H1 (cell line): ENCODE measurements at places on chromosomes 2 and 18.

GRCh38 chr2:151930042-151930441 lies 101.8 kb upstream of the ARL5A start:
- DNase-seq, result no peak

DNA sequence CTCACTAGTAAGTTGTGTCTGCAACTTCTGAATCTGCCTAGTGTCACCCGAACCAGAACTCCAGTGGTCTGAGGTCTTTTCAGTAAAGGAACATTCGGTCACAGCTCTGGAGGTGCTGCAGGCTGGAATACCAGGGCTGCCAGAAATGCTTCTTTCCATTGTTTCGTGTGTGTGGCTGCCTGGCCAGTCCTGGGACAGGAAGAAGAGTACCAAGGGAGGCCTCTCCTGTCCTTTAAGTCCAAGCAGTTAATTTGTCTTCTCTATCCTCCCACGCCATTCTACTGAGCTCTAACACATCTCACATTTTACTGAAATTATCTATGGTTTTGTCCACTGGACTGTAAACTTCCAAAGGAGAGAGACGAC lies 196.0 kb downstream of the LNPK start:
- no peak for DNase-seq

GRCh38 chr2:33068261-33068660 lies 121.5 kb downstream of the LTBP1 start:
- no peak for DNase-seq

- no peak for DNase-seq
Measured at GRCh38 chr2:119694845-119695521, 16.0 kb downstream of the TMEM177 start.

- DNase-seq, result no peak
Measured at GRCh38 chr18:59051470-59052165, 88.1 kb upstream of the SEC11C start.

DNA sequence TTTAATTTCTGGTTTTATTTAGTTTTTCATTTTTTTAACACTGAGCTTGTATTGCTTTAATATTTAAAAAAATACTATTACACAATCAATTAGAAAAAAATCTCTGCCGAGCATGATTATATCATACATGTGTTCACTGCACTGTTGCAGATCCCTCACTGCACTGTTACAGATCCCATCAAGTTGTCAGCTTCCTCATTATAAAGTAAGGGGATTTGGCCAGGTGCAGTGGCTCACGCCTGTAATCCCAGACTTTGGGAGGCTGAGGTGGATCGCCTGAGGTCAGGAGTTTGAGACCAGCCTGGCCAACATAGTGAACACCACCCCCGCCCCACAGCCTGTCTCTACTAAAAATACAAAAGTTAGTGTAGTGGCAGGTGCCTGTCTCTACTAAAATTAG lies 33.0 kb upstream of the METTL21A start:
- DNase-seq, result no peak

GRCh38 chr2:63899639-63900038 lies 57.9 kb downstream of the UGP2 start:
- no peak for DNase-seq

DNA sequence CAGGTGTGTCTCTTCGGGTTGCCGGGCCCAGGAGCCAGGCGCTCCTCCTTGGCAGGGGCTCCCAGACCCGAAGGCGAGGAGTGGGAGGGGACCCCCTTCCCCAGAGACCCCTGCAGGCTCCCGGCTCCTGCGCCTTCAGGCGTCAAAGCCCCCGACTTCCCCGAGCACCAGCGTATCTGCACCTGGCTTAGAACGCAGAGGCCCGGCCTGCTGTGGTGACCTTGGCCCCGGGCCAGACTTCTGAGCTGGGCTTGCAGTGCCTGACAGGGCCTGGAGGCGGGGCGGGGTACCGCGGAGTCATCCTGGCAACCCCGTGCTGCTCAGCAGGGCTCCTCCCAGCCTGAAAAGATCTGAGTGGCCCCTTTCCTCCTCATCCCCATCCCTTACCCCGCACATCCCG lies 27.0 kb downstream of the SKA1 start:
- DNase-seq, result no peak

DNA sequence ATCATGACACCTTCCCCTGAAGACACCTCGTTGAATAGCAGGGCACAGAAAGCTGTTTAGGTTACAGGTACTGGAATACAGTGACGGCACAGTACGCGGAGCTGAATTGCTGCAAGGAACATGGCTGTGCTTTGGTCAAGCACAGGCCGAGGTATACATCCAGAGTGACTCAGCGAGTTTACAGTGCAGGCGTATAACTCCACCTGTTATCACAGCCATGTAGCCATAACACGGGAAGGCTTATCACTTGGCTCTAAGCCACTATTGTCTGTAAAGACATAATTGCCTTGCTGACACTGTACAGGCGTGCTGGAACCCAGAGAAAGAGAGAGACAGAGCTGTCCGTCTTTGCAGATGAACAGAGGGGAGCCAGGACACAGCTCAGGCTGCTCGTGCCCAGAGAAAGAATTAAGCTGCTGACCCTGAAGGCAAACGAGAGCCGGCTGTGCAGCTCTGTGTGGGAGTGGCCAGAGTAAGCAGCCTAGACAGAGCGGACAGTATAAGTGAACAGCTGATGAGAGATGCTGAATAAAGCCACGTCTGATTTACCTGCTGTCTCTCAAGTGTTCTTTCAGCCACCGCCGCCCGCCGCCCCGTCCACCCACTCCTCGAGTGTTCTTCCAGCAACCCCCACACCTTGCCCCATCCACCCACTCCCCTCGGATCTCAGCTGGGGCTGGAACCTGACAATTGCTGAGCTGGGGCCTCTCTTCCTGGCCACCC lies 87.3 kb upstream of the PPP1CB start:
- no peak for DNase-seq

DNA sequence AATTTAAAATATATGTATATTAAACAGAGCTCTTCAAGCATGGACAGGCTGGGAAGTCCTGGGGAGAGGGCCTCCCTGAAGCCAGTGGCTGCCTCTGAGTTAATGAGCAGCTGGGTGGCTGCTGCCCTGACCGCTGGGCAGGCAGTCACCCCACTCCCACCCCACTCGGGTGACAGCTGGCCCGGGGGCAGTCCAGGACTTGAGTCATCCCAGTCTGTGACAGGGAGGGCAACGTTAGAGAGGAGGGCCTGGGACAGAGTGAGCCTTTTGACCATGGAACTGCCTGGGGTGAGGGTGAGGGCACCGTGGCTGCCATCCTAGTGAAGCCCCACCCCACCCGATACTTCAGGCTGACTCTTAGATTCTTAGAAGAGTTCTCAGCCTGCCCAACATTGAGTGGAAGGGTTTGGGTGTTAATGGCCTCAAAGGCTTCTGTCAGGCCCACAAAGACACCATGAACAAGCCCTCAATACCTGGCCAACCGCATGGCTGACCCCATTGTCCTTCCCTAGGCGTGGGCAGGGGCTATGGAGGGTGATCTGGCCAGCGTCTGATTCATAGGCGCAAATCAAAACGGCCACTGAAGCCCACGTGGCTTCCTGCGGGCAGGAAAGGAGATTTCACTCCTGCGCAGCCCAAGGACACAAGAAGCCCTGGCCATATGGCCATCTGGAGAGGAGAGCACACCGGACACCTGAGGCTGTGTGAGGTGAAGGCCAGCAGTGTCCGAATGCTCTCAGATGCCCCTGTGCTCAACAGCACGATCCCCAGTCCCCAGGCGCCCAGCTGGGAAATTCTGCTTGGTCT lies 47.5 kb downstream of the MRPS5 start:
- no peak for DNase-seq

GRCh38 chr2:1956520-1957289 lies 212.4 kb upstream of the PXDN start:
- no peak for DNase-seq

DNA sequence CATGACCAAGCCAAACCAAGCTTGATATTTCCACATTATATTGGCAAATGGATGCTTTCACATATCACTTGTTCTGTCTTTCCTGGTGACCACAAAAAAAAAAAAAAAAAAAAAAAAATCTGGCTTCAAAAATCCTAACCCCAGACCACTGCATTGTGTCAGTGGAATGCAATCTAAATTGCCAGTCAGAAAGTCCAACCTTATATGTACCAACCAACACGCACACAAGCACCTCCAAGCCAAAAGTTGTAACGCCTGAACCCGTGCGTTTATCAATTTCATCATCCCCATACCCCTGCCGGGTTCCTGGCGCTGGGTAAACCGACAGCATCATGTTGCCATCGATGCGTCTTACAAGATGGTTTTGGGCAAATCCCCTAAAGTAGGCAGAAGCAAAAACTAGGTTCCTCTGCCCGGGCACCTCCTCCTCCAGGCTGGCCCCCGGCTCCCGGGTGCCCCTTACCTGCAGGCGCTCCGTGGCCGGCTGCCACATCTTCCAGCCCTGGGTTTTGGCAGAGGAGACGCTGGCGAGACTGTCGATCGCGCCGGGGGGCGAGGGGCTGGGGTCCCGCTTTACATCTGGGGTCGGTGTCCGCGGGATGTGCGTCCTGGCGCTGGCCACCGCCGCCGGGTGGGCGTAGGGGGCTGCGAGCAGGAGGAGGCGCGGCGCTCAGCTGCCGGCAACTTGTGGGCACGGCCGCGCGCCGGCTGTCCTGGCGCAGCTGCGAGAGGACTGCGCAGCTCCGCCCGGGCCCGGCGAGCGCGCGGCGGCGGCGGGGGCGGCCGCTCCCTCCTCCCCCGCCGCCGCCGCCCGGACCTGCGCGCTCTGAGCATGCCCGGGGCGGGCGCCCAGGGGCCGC lies at the start of gene PID1:
PID1 (minus strand) TSS at position 737 of the 860 bp plus-strand sequence; CDS start at position 493, 244 bp downstream.
- no peak for DNase-seq

- no peak for DNase-seq
Measured at GRCh38 chr2:38515155-38516074, 87.3 kb downstream of the HNRNPLL start.

- DNase-seq, result peak; percentile 29
Measured at GRCh38 chr2:127047716-127048617, 59.0 kb downstream of the BIN1 start.

GRCh38 chr18:79949697-79950487 lies 1.6 kb downstream of the SLC66A2 start:
- no peak for DNase-seq

DNA sequence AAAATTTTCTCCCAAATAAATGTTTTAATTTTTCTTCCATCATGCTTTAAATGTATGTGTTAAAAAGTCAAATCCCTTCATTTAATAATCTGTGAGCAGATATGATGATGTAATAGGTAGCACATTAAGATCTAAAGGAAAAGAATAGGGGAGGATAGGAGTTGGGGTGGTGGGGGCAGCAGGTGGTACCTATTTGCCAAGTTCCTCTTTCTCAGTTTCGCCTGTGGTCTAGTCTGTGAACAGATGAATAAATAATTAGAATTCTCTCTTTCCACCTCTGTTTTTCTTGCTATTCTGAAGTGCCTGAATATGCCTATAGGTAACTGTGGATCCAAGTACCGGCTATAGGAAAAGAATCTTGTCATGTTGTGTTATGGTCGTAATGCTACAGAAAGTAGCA lies 152.5 kb downstream of the NRXN1 start:
- DNase-seq, result no peak

DNA sequence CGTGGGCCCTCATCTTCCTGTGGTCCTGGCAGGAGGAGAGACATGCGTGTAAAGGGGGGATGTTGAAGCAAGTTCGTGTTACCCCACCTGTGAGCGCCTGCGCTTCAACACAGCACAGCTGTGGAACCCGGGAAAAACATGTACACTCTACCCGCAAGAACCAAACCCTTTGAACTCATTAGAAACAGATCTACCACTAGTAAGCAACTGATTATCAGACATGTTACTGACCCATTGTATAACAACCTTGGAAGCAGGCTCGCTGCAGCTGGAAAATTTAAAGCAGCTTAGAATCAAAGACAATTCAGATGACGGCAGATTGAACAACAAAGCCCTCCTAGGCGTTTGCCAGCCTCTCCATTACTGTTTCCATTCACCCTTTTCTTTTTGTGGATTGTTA lies 771.7 kb upstream of the SALL3 start:
- no peak for DNase-seq

- no peak for DNase-seq
Measured at GRCh38 chr2:203438528-203438927, 96.6 kb downstream of the RAPH1 start.

GRCh38 chr2:980176-980575 lies 29.5 kb downstream of the SNTG2 start:
- DNase-seq, result no peak

GRCh38 chr18:75209951-75210258 lies 692 bp upstream of the TSHZ1 start:
- DNase-seq, result no peak

DNA sequence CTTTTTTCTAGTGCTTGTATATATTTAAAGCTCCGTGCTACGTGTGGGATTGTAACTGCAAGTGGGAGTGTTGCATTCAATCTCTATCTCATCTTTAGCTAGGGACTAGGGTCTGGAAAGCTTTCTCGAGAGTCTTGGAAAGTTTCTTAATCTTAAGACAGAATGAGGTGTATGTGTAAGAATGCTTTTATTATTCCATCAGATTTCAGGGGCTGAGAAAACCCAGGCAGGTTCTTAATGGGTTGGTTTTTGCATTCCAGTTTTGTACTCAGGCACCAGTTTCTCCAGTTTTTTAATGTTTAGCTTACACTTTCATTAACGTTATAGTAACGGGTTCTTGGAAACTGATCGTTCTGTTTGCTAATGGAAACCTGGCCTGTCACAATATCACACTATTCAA lies 20.3 kb downstream of the MRPL19 start:
- no peak for DNase-seq

GRCh38 chr2:147398996-147399395 lies 445.8 kb upstream of the ACVR2A start:
- DNase-seq, result no peak
